Inflammatory macrophage (primary cell): ENCODE measurements at places on chromosomes 2 and 18.

GRCh38 chr18:31042406-31043181 is at the start of gene DSC3:
Gene DSC3 (minus strand): TSS chr18:31042742. CDS start chr18:31042660, 82 bp downstream.
- no peak for DNase-seq

GRCh38 chr2:81858998-81859397 is 1554.4 kb upstream of the LRRTM1 start:
- DNase-seq, result peak; percentile 0

DNA sequence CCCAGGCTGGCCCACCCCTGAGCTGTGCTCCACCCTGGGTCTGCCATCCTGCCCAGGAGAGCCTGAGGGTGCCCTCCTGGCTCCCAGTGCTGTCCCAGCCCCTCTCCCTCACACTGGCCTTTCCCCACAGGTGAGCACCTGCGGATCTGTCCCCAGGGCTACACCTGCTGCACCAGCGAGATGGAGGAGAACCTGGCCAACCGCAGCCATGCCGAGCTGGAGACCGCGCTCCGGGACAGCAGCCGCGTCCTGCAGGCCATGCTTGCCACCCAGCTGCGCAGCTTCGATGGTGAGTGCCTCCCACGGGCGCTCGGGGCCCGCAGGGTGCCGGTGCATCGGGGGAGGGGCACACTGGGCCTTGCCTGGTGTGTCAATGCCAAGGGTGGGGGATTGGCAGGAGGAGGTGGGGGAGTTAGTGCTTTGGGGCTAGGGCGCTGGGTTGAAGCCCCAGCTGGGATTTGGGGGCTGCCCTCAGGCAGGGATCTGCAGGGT is 23.5 kb downstream of the GPC1 start:
- no peak for DNase-seq

DNA sequence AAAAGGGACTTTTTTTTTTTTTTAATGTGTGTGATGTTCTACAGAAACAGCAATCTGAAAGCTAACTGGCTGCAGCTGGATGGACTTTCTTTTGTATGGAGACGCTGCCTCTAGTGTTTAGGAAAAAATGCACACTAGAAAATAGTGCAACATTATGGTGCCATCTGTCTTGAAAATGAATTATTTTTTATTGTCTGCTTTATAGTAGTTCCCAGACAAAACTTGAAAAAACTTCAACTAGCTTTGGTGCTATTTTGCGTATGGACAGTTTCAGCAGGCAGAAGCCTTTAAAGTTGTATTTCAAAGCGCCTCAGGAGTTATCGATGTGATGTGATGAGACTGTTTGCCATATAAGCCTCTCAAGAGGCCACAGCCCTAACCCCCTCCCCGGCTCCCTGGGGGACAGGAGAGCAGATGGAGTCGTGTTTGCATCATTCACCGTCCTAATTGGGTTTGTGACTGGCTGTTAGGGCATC is 86.9 kb downstream of the LTBP1 start:
- DNase-seq, result no peak

DNA sequence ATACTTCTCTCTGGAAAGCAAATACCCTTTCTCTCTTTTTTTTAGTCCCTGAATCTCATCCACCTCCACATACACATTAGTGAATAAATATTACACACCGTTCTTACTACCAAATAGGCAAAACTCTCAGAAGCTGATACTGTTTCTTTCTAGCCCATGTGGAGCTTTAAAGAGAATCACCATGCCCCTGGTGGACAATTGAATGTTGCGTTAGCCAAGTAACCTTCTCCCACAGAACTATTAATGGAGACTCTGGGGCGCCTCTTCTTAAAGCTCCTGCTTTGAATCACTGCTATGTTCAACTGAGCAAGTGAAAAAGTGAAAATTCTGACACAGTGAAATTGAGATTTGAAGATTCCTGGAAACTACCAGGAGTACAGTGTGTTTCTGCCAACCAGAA is 522.8 kb upstream of the CDH7 start:
- DNase-seq, result no peak

DNA sequence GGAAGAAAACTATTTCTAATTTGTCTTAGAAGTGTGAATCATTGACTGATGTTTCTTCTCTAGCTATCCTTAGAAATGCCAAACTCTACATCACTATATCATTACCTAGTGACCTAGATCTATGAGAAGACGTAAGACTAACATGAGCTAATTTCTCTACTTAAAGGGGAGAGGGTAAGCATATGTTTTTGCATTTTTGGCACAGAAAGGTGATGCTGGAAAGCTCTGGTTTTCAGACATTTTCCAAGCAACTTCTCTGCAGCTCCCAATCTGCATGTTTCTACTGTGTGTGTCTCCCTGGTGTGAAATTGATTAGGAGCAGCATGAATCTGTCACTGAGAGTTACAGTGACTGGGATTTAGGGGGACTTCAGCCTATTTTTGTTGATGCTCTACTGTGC is 235.2 kb upstream of the LINC00305 start:
- DNase-seq, result no peak

DNA sequence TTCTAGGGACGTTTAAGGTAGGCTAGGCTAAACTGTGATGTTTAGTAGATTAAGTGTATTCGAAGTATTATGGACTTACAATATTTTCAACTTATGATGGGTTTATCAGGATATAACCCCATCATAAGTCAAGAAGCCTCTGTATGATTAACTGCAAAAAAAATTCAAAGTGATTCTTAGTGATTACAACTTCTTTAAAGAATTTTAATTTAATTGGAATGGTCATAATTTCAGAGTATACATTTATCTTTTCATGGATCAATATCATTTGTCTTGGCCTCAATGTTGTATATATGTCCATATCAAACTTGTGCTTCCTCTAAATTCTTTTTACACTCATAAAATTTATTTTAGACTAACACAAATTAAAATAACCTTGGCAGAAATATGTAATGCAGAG is 183.3 kb upstream of the LRP1B start:
- DNase-seq, result no peak

- no peak for DNase-seq
Measured at GRCh38 chr18:26780520-26781325, 84.8 kb downstream of the AQP4 start.
